Sigmoid colon (tissue), 7 donors: ENCODE measurements at places on chromosomes 12 and 14. TPM values are rescaled to one million over a fixed set of nuclear protein-coding genes. Genes with fewer than 3 reads are reported as not detected.

The KRT74 gene
- total RNA-seq: not detected

The DLK1 gene
- total RNA-seq: not detected

The ATL1 gene
- total RNA-seq: 22.5 TPM

The CATSPERB gene
- total RNA-seq: 0.36 TPM

The TGFB3 gene
- 44.0 TPM for total RNA-seq

The SMAGP gene
- total RNA-seq: 2.8 TPM

The ENDOU gene
- total RNA-seq: 1.6 TPM

The RNF31 gene
- 31.9 TPM for total RNA-seq

The NTF3 gene
- 1.8 TPM for total RNA-seq

The ASB2 gene
- total RNA-seq: 178 TPM

The TAS2R42 gene
- not detected for total RNA-seq

The LMNTD1 gene
- not detected for total RNA-seq

The RHOJ gene
- total RNA-seq: 5.3 TPM

The PMCH gene
- not detected for total RNA-seq

The L2HGDH gene
- 3.3 TPM for total RNA-seq

The ARPC3 gene
- 298 TPM for total RNA-seq

The SPIC gene
- not detected for total RNA-seq

The PXMP2 gene
- 19.4 TPM for total RNA-seq

The FGFR1OP2 gene
- 102 TPM for total RNA-seq

The KCNC2 gene
- total RNA-seq: under 0.01 TPM

The CEP170B gene
- total RNA-seq: 5.4 TPM

The SAMD15 gene
- 0.55 TPM for total RNA-seq

The PAPLN gene
- 14.8 TPM for total RNA-seq

The GPR65 gene
- 1.4 TPM for total RNA-seq

The BHLHE41 gene
- total RNA-seq: 5.7 TPM

The RBMS2 gene
- total RNA-seq: 33.0 TPM

The MSI1 gene
- total RNA-seq: 0.66 TPM

The CAPZA3 gene
- total RNA-seq: not detected

The NKX2-8 gene
- total RNA-seq: not detected

The POLE gene
- total RNA-seq: 12.5 TPM

The PLEKHG7 gene
- not detected for total RNA-seq
